ENCODE measurements at places on chromosomes 5 and 9.
A peak's percentile ranks its signal among the peaks of the same experiment; 100 is the strongest.

GRCh38 chr5:69271376-69271775 is 36.7 kb downstream of the CDK7 start:
- peaks cover 4% of the 10 kb centered on the region for H3K4me1 ChIP-seq
- DNase-seq = no peak
- H3K36me3 ChIP-seq = peaks cover 16% of the 10 kb centered on the region
- 0 out of 2 replicates have a peak overlapping the region, but pooled peaks have one; percentile 22 for H3K27ac ChIP-seq
- H3K27me3 ChIP-seq = no peaks in the 10 kb centered on the region

GRCh38 chr9:880725-881124 is 39.2 kb downstream of the DMRT1 start:
- H3K27me3 ChIP-seq = no peaks in the 10 kb centered on the region
- no peak overlapping the region for H3K4me3 ChIP-seq
- no peak overlapping the region for H3K27ac ChIP-seq
- H3K36me3 ChIP-seq = no peaks in the 10 kb centered on the region

DNA sequence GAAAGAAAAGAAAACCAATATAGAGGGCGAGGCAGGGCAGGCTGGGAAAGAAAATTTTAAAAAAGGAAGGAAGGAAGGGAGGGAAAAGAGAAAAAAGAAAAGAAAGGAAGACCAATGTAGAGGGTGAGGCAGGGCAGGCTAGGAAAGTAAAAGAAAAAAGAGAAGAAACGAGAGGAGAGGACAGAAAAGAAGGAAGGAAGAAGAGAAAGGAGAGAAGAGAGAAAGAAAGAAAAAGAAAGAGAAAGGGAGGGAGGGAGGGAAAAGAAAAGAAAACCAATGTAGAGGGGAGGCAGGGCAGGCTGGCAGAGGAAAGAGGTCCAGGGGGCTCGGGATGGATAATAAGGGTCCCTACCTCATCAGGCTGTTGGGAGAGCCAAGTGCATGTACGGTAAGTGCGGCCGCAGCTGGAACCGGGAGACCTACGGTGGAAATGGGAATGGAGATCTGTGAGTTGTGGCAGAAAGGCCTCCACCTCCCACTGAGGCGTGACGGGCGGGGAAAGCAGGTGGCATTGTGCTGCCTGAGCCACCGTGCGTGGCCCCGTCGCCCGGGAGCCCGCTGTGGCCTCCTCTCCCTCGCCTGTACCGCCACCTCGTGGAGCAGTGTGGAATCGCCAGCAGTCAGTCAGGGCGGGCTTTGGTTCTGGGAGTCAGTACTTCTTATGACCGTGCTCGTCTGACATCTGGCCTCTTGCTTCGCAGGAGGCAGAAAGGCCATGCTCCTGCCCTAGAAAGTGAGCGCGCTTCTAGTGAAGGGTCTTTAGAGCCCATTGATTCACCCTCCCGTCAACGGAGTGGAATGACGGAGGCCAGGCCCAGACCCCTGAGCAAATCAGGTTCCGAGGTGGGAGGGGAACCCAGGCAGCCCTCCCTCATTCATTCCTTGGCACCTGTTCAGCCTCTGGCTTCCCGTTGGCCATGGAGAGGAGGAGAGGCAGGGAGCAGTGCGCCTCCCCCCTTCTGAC is 10.4 kb upstream of the NHP2 start:
- H3K36me3 ChIP-seq = no peaks in the 10 kb centered on the region
- peak overlapping the region; percentile 13 for H3K4me3 ChIP-seq
- DNase-seq = peak; percentile 62

GRCh38 chr9:111036429-111036789 is 1.9 kb downstream of the LPAR1 start:
- DNase-seq = peak; percentile 1
- no peaks in the 10 kb centered on the region for H3K27me3 ChIP-seq
- H3K27ac ChIP-seq = no peak overlapping the region

GRCh38 chr5:28766565-28767158 is 1728.3 kb upstream of the CDH9 start:
- no peaks in the 10 kb centered on the region for H3K27me3 ChIP-seq
- H3K27ac ChIP-seq = no peak overlapping the region
- H3K4me3 ChIP-seq = no peak overlapping the region
- no peaks in the 10 kb centered on the region for H3K36me3 ChIP-seq
- H3K4me1 ChIP-seq = no peaks in the 10 kb centered on the region

DNA sequence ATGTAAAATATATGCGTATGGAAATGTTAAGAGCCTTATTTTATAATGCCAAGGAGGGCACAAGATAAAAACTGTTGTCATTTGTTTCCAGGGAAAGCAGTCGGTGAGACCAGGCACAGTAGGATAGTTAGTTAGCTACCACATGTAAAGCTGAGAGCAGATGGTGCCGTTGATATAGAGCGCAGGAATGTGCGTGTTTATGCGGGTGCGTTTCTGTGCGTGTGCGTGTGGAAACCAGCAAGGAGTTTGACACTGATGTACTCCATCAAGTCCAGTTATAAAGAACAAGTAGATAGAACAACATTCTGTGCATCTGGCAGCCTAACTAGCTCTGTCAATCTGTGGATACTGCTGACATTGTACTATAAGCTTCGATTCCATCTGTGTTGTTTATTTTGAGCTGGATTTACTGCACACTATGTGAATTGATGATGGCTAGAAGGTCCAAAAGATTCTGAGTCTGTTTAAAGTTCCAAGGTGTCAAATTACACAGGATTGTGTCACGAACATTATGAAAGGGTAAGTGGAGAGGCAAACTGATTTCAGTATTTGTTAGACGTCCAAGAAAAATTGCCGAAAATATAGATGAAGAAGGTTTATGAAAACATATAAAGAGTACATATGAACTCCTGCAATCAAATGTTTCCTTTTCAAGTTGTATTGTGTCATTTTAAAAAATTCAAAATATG is 494.9 kb upstream of the MEF2C start:
- H3K27ac ChIP-seq = no peak overlapping the region
- no peak overlapping the region for H3K4me3 ChIP-seq
- no peak for DNase-seq
- H3K36me3 ChIP-seq = no peaks in the 10 kb centered on the region

DNA sequence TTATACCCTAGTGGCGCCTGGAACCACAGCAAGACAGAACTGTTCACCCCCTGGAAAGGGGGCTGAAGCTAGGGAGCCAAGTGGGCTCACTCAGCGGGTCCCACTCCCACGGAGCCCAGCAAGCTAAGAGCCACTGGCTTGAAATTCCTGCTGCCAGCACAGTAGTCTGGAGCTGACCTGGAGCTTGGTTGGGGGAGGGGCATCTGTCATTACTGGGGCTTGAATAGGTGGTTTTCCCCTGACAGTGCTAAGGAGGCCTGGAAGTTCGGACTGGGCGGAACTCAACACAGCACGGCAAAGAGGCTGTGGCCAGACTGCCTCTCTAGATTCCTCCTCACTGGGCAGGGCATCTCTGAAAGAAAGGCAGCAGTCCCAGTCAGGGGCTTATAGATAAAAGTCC is 19.5 kb downstream of the BTNL3 start:
- H3K36me3 ChIP-seq = no peaks in the 10 kb centered on the region
- no peaks in the 10 kb centered on the region for H3K4me1 ChIP-seq
- no peak overlapping the region for H3K27ac ChIP-seq
- no peak for DNase-seq

- H3K27ac ChIP-seq = no peak overlapping the region
- no peaks in the 10 kb centered on the region for H3K27me3 ChIP-seq
- H3K36me3 ChIP-seq = no peaks in the 10 kb centered on the region
- H3K4me3 ChIP-seq = no peak overlapping the region
- peak; percentile 41 for DNase-seq
Observed at GRCh38 chr9:74777136-74777879, 110.4 kb downstream of the TRPM6 start.

DNA sequence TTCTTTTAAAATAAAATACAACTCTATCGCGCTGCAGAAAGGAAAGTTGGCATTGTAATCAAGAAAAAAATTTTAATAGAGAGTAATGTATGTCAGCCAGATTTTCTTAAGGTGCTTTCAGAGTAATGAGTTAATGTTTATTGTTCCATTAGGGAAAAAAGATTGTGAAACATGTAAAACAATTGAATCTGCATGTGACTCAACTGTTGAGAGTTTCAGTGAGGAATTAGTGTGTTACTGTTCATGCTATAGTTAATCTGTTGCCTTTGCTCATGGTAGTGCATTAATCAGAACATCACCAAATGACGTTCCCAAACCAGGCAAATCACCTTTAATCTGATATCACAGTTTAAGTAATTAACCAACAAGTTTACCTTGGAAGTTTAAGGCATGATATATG is 600.5 kb downstream of the NR2F1-AS1 start:
- no peaks in the 10 kb centered on the region for H3K4me1 ChIP-seq
- DNase-seq = no peak
- no peaks in the 10 kb centered on the region for H3K27me3 ChIP-seq
- H3K27ac ChIP-seq = no peak overlapping the region
- H3K4me3 ChIP-seq = no peak overlapping the region

DNA sequence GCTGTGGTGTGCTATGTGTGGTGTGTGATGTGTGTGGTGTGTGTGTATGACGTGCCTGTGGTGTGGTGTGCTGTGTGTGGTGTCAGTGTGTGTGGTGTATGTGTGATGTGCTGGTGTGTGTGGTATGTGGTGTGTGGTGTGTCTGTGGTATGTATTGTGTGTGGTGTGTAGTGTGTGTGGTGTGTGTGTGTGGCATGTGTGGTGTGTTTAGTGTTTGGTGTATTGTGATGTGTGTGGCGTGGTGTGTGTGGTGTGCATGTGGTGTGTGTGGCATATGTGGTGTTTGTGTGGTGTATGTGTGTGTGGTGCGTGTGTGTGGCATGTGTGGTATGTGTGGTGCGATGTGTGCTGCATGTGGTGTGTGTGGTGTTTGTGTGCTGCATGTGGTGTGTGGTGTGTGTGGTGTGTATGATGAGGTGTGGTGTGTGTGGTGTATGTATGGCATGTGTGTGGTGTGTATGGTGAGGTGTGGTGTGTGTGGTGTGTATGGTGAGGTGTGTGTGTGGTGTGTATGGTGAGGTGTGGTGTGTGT is 18.3 kb upstream of the RNU6ATAC start:
- DNase-seq = peak; percentile 16
- no peaks in the 10 kb centered on the region for H3K36me3 ChIP-seq
- H3K4me1 ChIP-seq = no peaks in the 10 kb centered on the region
- peak overlapping the region; percentile 2 for H3K27ac ChIP-seq

DNA sequence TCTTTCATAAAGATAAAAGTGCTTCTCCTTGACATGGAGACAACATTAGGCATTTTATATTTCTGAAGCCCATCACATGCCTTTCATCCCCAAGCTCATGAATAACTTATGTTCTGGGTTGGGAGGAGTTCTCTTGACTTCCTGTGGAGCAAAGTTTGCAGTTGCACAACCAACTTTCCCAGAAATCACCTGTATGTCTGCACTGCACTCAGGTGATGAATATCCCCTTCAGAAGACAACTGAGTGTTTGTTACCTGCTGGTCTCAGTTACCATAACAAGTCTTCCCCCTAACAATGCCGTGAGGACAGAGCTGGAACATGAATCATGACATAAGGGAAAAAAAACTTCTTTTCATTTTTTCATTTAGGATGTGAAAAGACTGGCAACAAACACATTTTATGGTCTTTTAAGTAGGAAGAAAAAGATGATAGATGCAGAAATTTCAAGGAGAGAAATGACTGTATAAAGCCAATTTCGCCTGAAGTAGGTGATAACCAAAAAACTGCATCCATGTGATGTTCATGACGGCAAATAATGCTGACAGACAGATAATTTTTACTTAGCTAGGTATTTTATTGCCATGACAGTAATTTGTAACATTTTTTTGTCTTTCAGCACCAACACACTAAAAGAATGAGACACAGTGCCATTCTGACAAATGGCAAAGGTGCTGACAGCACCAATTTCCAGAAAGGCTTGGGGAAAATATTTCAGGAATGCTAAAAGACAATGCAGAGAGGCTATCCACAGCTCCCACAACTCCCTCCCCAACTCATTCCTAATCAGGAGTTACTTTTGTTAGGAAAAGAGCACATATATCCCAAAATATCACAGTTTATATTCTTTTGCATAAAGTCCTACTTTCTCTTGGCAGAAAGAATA is 656.3 kb downstream of the PRELID2 start:
- peaks cover 44% of the 10 kb centered on the region for H3K27me3 ChIP-seq
- H3K4me1 ChIP-seq = no peaks in the 10 kb centered on the region
- no peak overlapping the region for H3K27ac ChIP-seq
- no peaks in the 10 kb centered on the region for H3K36me3 ChIP-seq
- DNase-seq = no peak
- no peak overlapping the region for H3K4me3 ChIP-seq

DNA sequence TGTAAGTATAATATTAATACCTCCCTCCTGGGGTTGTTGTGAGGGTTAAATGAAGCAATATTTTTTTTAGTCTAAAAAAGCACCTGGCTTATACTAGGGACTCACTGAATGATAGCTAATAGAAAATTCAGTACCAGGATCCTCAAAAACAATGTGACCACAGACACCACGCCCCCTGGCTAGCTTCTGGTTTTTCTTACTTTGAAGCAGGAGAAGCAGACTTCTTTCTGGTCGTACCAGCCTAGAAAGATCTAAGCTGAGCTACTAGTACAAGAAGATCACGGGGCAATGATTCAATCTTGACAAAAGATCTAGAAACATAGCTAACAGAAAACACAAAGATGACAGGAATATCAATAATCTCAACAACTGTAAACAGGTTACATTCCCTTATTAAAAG is 218.5 kb upstream of the SLC30A5 start:
- no peak for DNase-seq
- no peak overlapping the region for H3K4me3 ChIP-seq
- H3K4me1 ChIP-seq = no peaks in the 10 kb centered on the region
- H3K27ac ChIP-seq = no peak overlapping the region
- H3K27me3 ChIP-seq = no peaks in the 10 kb centered on the region

GRCh38 chr5:73983644-73984043 is 357.6 kb downstream of the ARHGEF28 start:
- H3K4me1 ChIP-seq = no peaks in the 10 kb centered on the region
- no peaks in the 10 kb centered on the region for H3K36me3 ChIP-seq
- no peak overlapping the region for H3K4me3 ChIP-seq
- H3K27ac ChIP-seq = no peak overlapping the region

DNA sequence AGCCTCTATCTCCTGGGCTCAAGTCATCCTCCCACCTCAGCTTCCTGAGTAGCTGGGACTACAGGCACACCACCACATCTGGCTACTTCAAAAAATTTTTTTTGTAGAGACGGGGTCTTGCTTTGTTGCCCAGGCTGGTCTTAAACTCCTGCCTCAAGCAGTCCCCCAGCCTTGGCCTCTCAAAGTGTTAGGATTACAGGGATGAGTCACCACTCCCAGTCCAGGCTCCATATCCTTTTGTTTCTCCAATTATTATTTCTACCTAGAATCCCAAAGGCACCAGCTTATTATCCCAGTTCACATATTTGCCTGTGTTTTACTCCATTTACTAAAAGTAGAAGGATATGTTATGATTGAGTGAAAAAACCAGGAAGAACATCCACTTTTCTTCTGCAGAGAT is 84.9 kb downstream of the TEK start:
- no peak overlapping the region for H3K4me3 ChIP-seq
- peaks cover 14% of the 10 kb centered on the region for H3K4me1 ChIP-seq
- no peaks in the 10 kb centered on the region for H3K36me3 ChIP-seq
- no peak for DNase-seq
- H3K27me3 ChIP-seq = no peaks in the 10 kb centered on the region

DNA sequence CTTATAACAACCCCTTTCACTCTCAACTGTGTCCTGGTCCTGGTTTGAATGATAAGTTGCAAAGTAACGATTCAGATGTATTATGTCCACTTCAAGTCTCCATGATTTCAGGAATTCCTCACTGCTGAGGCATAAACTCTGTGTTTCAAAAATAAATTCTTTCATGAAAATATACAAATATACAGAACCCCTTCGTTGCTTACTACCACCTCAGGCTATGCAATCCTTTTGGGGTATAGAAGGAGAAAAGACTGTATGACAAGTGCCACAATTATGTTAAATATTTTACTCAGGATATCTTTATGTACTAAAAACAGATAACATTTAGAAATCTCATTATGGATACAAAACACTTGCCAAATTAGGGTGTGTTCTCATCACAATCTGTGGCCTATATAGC is 190.7 kb downstream of the KCTD16 start:
- no peaks in the 10 kb centered on the region for H3K36me3 ChIP-seq
- H3K4me3 ChIP-seq = no peak overlapping the region
- H3K4me1 ChIP-seq = no peaks in the 10 kb centered on the region
- H3K27me3 ChIP-seq = peaks cover 10% of the 10 kb centered on the region
- no peak overlapping the region for H3K27ac ChIP-seq
